ENCODE measurements at places on chromosomes 13 and 19.

GRCh38 chr13:113845723-113846635 lies 17.9 kb downstream of the GAS6 start:
- DNase-seq = no peak

GRCh38 chr19:58450856-58451357 lies 515 bp upstream of the ZNF324B start:
- DNase-seq = no peak

DNA sequence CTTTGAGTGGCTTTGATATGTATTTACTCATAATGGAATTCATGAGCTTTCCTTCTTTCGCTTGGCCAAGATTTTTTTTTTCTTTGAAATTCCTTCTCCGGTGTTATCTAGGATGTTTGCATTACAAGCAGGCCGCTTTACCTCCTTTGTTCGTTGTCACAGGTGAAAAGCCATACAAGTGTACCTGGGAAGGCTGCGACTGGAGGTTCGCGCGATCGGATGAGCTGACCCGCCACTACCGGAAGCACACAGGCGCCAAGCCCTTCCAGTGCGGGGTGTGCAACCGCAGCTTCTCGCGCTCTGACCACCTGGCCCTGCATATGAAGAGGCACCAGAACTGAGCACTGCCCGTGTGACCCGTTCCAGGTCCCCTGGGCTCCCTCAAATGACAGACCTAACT lies 16.7 kb downstream of the KLF5 start:
- DNase-seq = no peak

GRCh38 chr13:20383058-20383457 lies 142.6 kb downstream of the CRYL1 start:
- DNase-seq = no peak

DNA sequence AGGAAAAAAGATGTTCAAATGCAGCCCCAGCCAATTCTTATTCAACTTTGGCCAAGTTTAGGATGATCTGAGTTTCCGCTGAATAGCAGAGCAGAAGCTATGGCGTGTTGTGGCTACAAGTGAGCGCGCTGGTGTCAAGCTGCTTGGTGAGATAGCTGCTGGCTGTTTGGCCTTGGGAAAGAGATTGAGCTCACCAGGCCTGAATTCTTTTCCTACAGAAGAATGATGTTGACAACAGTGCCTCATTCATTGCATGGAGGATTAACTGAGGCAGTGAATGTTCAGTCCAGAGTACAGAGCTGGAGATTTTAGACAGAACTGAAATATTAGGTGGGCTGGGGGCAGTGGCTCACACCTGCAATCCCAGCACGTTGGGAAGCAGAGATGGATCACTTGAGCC lies 31.5 kb upstream of the MAP3K10 start:
- DNase-seq = no peak

GRCh38 chr13:59534806-59535205 lies 628.9 kb downstream of the DIAPH3 start:
- DNase-seq = no peak

GRCh38 chr13:89970353-89970709 lies 1377.2 kb upstream of the MIR17HG start:
- no peak for DNase-seq

GRCh38 chr19:46402725-46403124 lies 10.6 kb downstream of the CCDC8 start:
- DNase-seq = no peak

GRCh38 chr19:1261798-1262622 lies 7.1 kb upstream of the CIRBP start:
- DNase-seq = no peak

DNA sequence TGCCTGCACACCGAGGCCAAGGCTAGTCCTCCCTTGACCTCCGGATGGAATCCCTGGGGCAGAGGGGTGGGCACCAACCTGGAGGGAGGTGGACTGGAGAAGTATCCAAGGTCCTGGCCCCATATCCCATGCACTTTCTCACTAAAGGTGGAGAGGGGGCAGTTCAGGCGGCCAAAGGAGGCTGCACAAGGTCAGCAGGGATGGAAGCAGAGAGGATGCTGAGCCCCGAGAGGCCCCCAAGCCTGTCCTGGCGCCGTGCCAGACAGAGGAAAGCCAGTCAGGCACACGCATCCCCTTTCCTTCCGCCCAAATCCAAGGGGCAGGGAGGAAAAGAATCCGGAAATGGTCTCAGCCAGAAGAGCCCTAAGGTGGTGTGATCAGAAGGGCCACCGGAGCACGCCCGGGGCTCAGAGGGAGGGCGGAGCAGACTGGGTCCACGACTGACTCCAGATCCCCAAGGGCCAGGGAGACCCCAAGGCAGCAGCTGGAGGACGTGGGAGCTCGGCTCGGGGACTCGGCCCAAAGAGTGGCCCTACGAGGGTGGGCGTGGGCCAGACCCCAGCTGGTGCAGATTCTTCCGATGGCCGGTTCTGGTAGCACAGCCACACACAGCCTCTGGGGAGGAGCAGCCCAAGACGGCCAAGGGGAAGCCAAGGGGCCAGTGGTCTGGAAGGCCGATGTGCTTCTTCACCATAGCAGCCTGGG lies 60.0 kb downstream of the MLLT1 start:
- DNase-seq = no peak

DNA sequence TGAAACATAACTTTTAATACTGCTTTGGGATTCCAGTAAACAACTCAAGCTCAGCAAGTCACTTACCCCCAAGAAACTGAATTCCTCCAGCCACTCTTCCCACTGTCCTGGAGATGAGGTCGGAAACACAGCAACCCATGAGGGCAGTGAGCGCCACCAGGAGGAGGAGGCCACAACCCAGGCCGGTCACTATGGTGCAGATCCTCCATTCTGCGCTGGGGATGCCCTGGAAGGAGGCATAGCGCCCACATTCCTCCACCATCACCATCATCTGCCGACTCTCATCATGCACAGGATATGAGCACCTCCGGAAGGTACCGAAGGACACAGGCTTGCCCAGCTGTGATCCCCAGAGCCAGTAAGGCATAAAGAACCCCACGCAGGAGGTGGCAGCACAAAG lies 2.2 kb downstream of the LHFPL6 start:
- DNase-seq = no peak

GRCh38 chr13:29254626-29255370 lies 340.7 kb downstream of the SLC7A1 start:
- no peak for DNase-seq

- DNase-seq = no peak
Measured at GRCh38 chr13:113660066-113660465, 2.1 kb upstream of the ATP4B start.

GRCh38 chr19:47429140-47429793 lies 9.9 kb upstream of the MEIS3 start:
- DNase-seq = no peak

DNA sequence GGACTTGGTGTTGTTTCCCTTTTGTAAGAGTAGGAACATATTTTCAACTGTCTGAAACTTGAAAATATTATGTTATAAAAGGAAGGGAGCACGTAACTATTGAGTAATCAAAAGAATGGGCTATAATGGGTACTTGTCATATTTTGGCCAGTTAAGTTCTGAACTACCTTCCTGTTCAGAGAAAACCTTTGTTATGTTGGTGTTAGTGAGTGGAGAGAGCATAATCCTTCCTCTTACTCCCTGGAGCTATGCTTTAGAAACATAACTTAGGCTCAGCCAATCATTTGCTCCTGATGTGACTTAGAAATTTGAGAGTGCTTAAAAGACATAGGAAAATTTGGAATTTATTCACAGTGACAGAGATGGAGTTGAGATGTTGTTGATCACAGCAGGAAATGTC lies 482.5 kb upstream of the SPRY2 start:
- no peak for DNase-seq

DNA sequence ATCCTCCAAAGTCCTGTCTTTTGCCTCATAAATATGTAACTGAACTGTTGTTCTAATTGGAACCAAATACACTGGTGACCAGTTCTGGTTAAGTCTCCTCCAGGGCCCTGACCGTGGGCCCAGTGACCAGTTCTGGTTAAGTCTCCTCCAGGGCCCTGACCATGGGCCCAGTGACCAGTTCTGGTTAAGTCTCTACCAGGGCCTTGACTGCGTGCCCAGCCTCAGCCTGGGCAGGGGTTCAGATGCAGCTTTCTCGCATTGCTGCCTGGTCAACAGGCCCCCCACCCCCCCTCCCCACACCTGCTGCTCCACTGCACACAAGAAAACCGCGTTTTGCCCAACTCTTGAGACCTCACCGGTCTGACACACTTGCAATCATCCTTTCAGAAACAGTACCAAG lies 3.8 kb upstream of the GRTP1 start:
- no peak for DNase-seq

GRCh38 chr19:28242317-28242927 lies 970.5 kb downstream of the UQCRFS1 start:
- DNase-seq = no peak

DNA sequence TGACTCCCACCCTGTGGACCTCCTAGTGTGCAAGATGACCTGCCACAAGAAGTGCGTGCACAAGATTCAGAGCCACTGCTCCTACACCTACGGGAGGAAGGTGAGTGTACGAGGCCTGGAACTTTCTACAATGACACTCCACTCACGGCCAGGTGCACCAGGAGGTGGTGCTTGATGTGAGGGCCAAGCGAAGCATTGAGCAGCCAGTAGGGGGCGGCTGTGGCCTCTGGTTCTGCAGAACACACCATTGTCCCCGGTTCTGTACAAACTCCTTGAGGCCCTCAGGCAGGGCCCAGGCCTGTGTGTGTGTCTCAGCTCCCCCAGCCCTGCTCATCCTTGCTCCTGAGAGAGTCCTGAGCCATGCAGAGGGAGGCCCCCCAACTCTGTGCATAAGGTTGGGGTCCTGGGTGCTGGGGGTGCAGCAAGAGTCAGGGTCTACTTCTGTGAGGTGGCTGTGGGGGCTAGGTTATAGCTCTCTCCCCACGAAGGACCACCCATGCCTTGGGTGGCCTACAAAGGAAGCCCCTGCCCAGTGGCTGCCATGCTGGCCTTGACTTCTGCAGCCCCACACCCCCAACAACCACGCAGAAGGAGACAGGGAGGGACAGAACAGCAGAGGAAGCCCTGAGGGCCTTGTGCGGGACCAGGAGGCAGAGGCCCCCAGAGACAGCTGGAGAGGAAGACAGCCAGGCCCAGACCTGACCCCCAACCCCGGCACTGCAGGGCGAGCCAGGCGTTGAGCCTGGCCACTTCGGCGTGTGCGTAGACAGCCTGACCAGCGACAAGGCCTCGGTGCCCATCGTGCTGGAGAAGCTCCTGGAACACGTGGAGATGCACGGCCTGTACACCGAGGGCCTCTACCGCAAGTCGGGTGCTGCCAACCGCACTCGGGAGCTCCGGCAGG lies 9.7 kb upstream of the USE1 start:
- DNase-seq = no peak

DNA sequence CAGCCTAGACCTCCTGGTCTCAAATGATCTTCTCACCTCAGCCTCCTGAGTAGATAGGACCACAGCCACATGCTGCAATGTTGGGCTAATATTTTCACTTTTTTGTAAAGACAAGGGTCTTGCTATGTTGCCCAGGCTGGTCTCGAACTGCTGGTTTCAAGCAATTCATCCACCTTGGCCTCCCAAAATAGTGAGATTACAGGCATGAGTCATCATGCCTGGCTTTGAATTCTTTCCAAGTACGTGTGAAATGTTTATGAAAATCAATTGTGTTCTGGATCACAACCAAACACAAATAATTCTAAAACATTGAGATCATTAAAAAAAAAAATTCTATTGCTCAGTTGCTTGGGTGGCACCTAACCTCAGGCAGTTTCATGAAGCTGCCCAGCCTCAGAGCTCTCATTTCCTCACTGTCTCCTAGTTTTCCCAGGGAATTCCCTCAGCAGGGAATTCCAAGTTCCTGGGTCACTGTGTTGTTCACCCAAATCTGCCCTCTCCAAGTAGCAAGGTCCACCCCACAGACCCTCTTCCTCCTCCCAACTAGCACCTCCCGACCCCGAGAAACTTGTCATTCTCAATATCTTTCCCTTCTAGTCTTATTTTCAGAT lies 44.8 kb downstream of the ING1 start:
- no peak for DNase-seq

DNA sequence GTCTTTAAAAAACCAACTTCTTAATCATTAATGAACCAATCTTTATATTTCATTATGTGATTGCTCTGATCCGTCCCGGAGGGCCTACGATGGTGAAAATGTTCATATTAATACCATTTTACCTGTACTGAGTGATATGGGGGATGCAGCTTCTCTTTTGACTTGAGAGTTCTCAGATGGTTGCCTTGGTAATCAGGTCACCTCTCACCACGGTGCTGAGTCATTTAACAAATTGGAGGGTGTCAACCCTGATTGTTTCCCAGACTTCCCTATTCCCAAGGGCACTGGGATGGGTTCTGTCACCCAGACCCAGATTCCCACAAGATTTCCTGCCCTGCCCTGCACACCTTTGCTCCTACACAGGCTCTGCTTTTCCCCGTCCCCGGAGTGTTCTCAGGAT lies 128.5 kb upstream of the TMTC4 start:
- no peak for DNase-seq

GRCh38 chr13:40101708-40102359 lies 446.4 kb downstream of the COG6 start:
- DNase-seq = no peak

DNA sequence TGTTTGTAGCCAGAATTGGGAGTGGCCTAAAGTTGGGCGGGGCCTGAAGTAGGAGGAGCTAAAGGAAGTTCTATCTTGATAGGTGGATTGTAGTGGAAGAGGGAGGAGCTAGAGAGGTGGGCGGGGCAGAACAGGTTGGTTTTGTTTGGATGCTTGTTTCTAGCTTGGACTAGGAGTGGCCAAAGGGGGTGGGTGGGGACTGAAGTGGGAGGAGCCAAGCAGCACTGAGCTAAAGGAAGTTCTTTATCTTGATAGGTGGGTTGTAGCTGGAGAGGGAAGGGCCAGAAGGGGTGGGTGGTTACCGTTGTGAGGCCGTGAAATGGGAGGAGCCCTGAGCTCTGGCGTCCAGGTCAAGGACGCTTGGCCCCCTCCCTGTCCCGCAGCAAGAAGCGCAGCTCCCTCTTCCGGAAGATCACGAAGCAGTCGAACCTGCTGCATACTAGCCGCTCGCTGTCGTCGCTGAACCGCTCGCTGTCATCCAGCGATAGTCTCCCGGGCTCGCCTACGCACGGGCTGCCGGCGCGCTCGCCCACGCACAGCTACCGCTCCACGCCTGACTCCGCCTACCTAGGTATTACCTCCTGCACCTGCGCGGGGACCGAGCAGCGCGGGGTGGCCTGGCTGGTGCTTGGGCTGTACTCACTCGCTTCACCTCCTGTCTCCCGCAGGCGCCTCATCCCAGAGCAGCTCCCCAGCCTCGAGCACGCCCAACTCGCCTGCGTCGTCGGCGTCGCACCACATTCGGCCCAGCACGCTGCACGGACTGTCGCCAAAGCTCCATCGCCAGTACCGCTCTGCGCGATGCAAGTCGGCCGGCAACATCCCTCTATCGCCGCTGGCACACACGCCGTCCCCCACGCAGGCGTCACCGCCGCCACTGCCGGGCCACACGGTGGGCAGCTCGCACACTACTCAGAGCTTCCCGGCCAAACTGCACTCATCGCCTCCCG lies 8.0 kb downstream of the DNASE2 start:
- no peak for DNase-seq

Measured in stimulated activated CD4-positive, alpha-beta T cell treated with anti-CD3 and anti-CD28 coated beads, Interleukin-1b, Interleukin-23, amount 100 ng/mL, for 1 hour (primary cell).